ENCODE measurements at places on chromosomes 16 and 17.

DNA sequence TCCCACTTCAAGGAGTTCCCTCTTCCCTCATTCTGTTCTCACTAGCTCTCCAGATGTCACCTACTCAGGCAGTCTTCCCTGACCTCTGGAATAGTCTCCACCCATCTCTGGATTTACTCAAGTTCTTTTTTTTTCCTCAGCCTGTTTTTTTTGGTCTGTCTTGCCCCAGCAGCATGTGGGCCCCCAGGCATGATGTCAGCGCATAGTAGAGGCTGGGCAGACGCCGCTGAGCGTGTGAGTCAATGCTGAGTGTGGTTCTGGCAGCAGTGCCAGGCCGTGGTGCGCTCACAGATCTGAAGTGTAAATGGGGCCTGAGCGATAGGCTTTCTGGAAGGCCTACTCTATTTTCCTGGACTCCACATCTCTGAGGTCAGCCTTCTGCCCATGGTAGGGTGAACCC lies 2.7 kb upstream of the KCNJ18 start:
- DNase-seq, result peak; percentile 50

DNA sequence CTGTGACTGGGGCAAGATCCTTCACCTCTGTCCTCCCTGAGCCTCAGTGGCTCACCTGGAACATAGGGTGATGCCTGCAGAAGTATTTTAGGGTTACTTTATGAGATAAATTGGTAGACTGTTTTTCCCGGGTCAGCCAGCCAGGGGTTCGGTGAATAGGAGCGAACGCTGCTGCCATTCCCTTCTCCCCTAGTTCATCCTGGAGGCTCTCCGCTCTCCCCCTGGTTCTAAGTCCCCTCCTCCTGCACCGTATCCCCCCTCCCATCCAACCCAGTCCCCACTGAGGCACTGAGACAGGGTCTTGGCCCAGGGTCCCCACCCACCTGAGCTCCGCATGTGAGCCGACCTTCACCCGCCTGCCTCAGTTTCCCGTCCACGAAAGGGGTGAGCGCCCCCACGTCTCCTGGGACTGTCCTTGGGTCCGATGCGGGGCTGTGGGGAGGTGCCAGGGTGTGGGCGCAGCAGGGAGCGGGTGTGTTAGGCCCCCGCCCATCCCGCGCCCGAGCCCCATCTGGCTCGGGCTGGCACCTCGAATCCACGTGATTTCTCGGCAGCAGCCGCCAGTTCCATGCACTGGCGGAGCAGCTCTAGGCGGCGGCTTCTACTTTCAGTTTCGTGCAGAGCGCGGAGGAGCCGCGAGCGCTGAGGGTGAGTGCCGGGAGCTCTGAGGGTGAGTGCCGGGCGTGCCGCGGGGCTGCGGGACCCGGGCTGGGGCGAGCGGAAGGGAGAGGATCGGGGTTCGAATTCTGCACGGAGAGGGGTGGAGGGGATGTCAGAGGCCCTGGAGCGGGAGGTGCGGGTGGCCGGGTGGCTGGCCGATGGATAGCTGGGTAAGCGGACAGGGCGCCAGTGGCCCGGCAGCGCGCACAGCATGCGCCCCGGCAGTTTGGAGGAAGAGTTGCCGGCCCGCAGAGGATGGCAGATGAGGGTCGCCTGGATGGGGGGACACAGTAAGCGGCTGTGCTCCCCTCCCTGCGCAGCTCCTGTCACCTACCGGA lies at the start of gene NLRC5:
Gene NLRC5 (plus strand): TSS at position 610 of the 998 bp plus-strand sequence. CDS start 31,156 bp downstream, outside the sequence.
- peak; percentile 87 for DNase-seq

DNA sequence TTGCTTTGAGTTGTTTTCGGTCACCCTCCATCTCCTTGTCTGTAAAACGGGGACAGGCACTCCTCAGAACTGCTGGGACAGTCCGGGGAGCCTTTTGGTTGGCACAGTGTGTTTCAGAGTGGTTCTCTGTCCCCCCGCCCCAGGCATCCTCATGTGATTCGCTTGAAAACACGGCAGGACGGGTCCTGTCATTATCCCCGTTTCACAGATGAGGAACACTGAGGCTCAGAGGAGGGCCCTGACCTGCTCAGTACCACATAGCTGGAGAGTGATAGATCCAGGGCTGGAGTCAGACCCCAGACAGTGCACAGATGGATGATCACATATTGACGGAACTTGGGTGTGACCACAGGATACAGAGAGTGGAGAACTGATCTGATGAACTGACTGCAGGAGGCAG lies 13.5 kb upstream of the ADGRG1 start:
- peak; percentile 7 for DNase-seq

- peak; percentile 86 for DNase-seq
Observed at GRCh38 chr16:84228256-84228838, 11.5 kb downstream of the KCNG4 start.

DNA sequence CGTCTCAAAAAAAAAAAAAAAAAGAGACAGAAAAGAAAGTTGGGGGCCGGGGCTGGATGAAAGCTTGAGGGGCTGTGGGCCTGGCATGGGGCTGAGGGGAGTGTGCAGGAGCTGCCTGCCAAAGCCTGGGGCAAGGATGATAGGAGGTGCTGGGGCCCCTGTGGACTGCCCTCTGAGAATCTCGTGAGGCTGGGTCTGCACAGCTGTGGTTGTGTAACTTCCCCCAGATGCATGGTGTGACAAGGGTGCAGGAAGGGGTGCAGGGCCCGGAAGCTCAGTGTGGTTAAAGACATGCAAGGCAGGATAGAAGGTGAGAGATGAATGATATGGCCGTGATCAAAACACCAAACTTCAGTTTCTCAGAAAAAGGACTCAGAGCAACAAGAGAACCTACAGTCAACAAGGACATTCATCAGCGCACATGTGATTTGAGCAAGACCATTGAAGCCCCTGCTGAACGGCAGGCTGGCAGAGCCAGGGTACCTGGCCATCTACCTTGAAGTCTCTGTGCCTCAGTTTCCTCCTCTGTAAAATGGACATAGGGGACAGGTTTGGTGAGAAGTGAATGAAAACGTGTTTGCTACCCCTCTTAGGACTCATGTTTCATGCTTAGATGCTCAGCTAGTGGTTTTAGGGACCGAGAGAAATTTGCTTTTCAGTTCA lies 9.6 kb downstream of the IL32 start:
- no peak for DNase-seq

DNA sequence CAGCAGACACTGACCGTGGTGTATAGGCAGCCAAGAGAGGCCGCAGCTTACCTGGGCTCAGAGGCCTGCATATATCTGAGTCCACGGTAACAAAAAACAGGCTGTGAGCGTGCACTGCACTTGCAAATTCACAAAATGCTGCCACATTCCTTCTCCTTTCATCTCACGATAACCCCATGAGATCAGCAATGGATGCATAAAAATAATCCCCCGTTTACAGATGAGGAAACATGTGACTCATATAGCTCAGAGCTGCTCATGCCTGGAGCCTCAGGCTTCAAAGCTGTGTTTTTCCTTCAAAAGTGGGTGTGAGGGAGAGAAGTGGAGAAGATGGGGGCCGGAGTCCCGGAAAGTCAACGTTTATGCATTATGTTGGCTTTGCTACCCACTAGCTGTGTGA lies 118.3 kb upstream of the FOXF1 start:
- no peak for DNase-seq

- DNase-seq, result no peak
Observed at GRCh38 chr17:8004899-8005298, 2.5 kb downstream of the GUCY2D start.

- DNase-seq, result no peak
Observed at GRCh38 chr17:54518706-54519105, 381.9 kb upstream of the TOM1L1 start.

- no peak for DNase-seq
Observed at GRCh38 chr17:43644081-43644480, 17.6 kb downstream of the MEOX1 start.

GRCh38 chr16:51971184-51971583 lies 575.8 kb downstream of the TOX3 start:
- no peak for DNase-seq

- peak; percentile 21 for DNase-seq
Observed at GRCh38 chr17:29594519-29595090, 1.7 kb downstream of the ANKRD13B start.

All from right hindlimb (tissue), 1 donor.